ENCODE measurements at places on chromosomes 5 and 9. TPM values are rescaled to one million over a fixed set of nuclear protein-coding genes. Genes with fewer than 3 reads are reported as not detected.

The BTNL8 gene
- total RNA-seq = not detected

The CCDC171 gene
- 0.50 TPM for total RNA-seq

The SLC6A19 gene
- total RNA-seq = 0.01 TPM

The PCDHB13 gene
- 0.05 TPM for total RNA-seq

The CMYA5 gene
- total RNA-seq = 0.19 TPM

The PCDHB16 gene
- total RNA-seq = 0.06 TPM

The C7 gene
- not detected for total RNA-seq

The GPR21 gene
- not detected for total RNA-seq

The MAMDC2 gene
- 0.29 TPM for total RNA-seq

The CATSPER3 gene
- total RNA-seq = 0.40 TPM

The IFNB1 gene
- total RNA-seq = 0.15 TPM

The BTNL9 gene
- 0.83 TPM for total RNA-seq

The ZNF454 gene
- not detected for total RNA-seq

The SOHLH1 gene
- not detected for total RNA-seq

The SAPCD2 gene
- 25.3 TPM for total RNA-seq

The IL33 gene
- total RNA-seq = 0.87 TPM

The GPR150 gene
- total RNA-seq = 0.18 TPM

The NFIB gene
- total RNA-seq = 9.9 TPM

The URM1 gene
- total RNA-seq = 85.3 TPM

The GRM6 gene
- total RNA-seq = not detected

The PROB1 gene
- total RNA-seq = 0.17 TPM

The HOMER1 gene
- total RNA-seq = 7.0 TPM

The COL5A1 gene
- total RNA-seq = 65.4 TPM

The FOXD4L3 gene
- total RNA-seq = 0.18 TPM

The DAB2IP gene
- 10.8 TPM for total RNA-seq

The PCDHB15 gene
- 0.02 TPM for total RNA-seq

The KCNN2 gene
- total RNA-seq = 0.06 TPM

The PCDHGC5 gene
- not detected for total RNA-seq

The MYMK gene
- total RNA-seq = not detected

The IL13 gene
- not detected for total RNA-seq

The SPRY4 gene
- total RNA-seq = 5.0 TPM

The IFNE gene
- total RNA-seq = 1.6 TPM

The PCDHGA1 gene
- total RNA-seq = 0.37 TPM

The INPP5E gene
- 12.6 TPM for total RNA-seq

The PDZD2 gene
- 0.10 TPM for total RNA-seq

The TIMD4 gene
- total RNA-seq = 1.3 TPM

The BARHL1 gene
- total RNA-seq = not detected

The PAXX gene
- 76.5 TPM for total RNA-seq

The GPX3 gene
- total RNA-seq = 16.4 TPM

The MYORG gene
- 5.1 TPM for total RNA-seq

The GBGT1 gene
- 2.5 TPM for total RNA-seq

The CFAP157 gene
- 0.06 TPM for total RNA-seq

The SLC6A18 gene
- total RNA-seq = not detected

The HRCT1 gene
- total RNA-seq = 0.38 TPM

The MCTP1 gene
- total RNA-seq = 7.4 TPM

The NRARP gene
- 4.1 TPM for total RNA-seq

The OGN gene
- total RNA-seq = not detected

The AIF1L gene
- 1.6 TPM for total RNA-seq

The C1QTNF3 gene
- total RNA-seq = 0.53 TPM

The PCDHGA3 gene
- total RNA-seq = not detected

The TMEM215 gene
- total RNA-seq = 0.02 TPM

The IGIP gene
- 0.91 TPM for total RNA-seq

Measured in A549 treated with CORT108297 at 1 μM for 4 hours (cell line).